ENCODE measurements at places on chromosomes 7 and 10. TPM values are rescaled to one million over a fixed set of nuclear protein-coding genes. Genes with fewer than 3 reads are reported as not detected.

DNA sequence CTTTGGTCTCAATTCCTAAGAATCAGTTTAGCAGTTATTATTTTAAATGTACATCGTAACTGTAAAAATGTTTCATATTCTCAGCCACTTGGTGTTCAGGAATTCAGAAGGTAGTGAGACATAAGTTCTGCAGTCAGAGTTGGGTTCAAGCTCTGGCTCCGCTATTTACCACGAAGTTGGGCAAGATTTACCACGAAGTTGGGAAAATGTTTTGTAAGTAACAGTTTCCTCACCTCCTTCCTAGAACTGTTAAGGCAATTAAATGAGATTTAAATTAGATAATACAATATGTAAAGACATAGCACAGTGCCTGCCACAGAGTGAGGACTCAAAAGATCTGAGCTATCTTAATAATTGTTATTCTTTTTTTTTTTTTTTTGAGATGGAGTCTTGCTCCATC lies 16.3 kb upstream of the ABLIM1 start:
- H3K27me3 ChIP-seq: no peaks in the 10 kb centered on the region
- no peaks in the 10 kb centered on the region for H3K36me3 ChIP-seq
- no peaks in the 10 kb centered on the region for H3K4me1 ChIP-seq
- no peak overlapping the region for H3K4me3 ChIP-seq

GRCh38 chr7:148975896-148976295 lies 52.4 kb downstream of the PDIA4 start:
- no peak overlapping the region for H3K27ac ChIP-seq
- no peak overlapping the region for H3K4me3 ChIP-seq
- no peak for DNase-seq
- no peaks in the 10 kb centered on the region for H3K4me1 ChIP-seq
- no peaks in the 10 kb centered on the region for H3K36me3 ChIP-seq
- no peaks in the 10 kb centered on the region for H3K27me3 ChIP-seq

DNA sequence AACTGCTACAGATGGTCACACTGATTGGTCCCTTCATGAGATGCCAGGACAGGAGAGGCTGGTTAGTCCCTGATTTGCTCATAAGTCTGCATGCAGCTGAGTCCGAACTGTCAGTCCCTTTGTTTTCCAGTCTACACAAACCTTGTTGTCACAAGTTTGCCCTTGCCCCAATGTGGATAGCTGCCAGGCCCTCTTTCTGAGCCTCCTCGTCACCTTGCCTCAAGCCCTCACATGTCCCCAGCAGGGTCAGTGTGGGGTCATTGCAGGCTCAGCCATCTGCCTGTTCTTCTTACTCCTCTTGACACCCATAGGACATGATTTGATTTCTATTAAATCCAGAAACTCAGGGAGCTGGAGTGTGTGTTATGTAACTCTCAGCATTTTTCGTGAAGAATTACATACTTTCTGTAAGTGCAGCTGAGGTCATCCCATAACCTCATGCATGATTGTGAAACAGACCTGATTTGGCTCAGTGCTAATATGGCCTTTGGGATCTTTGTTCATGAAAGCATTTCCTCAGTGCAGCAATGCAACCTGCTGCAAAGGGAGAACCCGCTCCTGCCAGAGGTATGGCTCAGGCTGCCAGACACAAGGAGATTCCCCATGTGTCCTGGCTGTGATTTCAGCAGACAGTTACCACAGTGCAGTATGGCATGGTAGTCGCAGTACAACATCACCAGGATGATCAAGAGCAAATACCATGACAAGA lies 70.0 kb upstream of the ZMIZ2 start:
- DNase-seq: peak; percentile 66
- H3K27ac ChIP-seq: peak overlapping the region; percentile 33
- no peak overlapping the region for H3K4me3 ChIP-seq
- no peaks in the 10 kb centered on the region for H3K27me3 ChIP-seq
- H3K36me3 ChIP-seq: peaks cover 13% of the 10 kb centered on the region

DNA sequence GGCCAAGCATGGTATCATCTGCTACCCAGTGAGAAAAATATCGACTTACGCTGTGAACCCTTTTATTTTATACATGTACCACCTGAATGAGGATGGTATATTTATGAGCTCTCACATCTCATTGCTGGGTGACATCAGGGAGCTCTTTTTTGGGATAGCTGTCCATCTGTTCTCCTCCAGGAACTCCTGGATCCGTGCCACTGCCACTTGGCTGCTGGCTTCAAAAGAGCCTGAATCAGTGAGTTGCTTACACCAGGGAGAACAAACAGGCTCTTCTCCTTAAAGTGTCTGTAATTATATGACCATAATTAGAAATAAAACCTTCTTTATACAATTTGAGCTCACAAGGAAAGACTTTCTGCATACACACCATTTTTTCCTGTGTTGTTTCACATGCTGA lies 106.2 kb downstream of the KAT6B start:
- no peaks in the 10 kb centered on the region for H3K27me3 ChIP-seq
- H3K36me3 ChIP-seq: no peaks in the 10 kb centered on the region
- no peak overlapping the region for H3K4me3 ChIP-seq
- H3K27ac ChIP-seq: no peak overlapping the region

- H3K4me3 ChIP-seq: peak overlapping the region; percentile 88
- peaks cover 8% of the 10 kb centered on the region for H3K4me1 ChIP-seq
- H3K27ac ChIP-seq: peak overlapping the region; percentile 98
- peaks cover 12% of the 10 kb centered on the region for H3K36me3 ChIP-seq
- no peaks in the 10 kb centered on the region for H3K27me3 ChIP-seq
Measured at GRCh38 chr7:143379611-143380259, 1.4 kb upstream of the ZYX start.

DNA sequence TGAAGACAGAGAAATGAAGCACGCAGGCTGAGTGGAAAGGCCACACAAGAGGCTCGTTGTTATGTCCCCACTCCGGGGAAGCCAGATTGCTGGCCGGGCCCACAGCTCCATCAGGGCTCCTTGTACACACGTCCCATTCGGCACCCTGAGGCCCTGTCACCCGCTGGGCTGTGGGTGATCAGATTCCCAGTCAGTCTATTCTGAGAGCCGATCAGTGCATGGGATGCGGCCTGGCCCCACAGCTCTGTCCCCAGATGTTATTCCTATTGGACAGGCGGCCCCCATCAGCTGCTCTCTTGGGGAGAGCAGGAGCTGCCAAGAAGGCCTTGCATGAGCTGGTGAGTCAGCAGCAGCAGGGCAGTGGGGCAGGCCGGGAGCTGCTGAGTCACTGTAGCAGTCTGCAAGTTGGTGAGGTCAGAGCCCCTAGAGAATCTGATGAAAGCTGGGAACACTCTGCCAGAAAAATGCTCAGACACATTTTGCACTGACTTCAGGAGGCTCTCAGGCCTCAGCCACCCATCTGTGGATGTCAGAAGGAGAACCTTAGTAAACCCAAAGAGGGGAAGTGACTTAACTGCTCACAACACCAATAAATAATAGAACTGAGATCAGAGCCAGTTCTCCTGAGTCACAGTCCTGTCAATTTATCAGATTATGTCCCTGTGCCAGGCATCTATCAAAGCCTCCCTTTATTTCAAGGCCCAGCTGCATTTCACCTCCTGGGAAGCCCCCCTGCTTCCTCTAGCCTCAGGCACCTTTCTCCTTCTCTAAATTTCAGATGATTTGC lies 9.4 kb upstream of the PSAP start:
- DNase-seq: peak; percentile 100
- no peak overlapping the region for H3K4me3 ChIP-seq
- peak overlapping the region; percentile 95 for H3K27ac ChIP-seq
- H3K36me3 ChIP-seq: no peaks in the 10 kb centered on the region

DNA sequence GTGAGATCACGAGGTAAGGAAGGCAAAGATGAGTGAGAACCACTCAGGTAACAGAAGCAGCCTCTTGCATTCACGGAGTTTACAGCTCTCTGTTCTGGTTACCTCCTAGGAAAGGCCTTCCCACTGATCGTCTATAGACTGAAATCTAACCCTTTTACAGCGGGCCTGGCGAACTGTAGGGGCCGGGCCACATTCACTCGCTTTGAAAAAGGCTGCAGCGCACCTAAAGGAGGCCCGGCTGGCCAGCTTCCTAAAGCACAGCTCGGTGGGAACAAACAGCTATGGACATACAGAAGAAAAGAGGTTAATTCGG lies 565 bp downstream of the ATP5MK start:
- H3K4me1 ChIP-seq: no peaks in the 10 kb centered on the region
- DNase-seq: peak; percentile 19
- H3K4me3 ChIP-seq: peak overlapping the region; percentile 96
- peaks cover 3% of the 10 kb centered on the region for H3K36me3 ChIP-seq

DNA sequence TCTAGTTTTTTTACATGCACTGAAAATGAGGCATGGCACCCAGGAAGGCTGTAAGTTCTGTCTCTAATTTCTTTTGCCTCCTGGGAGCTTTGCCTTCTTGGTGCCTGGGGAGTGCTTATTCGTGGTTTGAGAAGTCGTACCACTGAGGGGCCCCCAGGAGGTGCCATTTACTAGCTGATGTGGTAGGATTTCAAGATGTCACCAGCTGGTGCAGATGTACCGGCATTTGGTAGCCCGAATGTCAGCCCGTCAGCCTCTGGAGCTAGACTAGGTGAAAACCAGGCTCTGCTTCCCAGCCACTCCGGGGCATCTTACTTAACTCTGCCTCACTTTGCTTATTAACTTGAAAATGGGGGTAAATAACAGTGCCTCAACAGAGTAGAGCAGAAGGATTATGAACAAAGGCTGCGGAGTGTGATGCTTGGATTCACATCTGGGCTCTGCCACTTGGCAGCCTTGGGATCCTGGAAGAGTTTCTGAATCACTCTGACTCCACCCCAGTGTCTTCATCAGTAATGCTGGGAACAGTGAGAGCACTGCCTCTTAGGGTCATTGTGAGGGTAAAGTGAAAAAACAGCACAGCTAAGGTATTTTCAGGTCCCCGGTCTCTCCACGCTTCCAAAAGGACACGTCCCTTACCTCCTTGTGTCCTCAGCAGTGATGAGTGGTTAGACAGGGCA lies 31.4 kb upstream of the BTBD16 start:
- no peak overlapping the region for H3K27ac ChIP-seq
- DNase-seq: peak; percentile 74
- H3K4me1 ChIP-seq: no peaks in the 10 kb centered on the region
- H3K4me3 ChIP-seq: no peak overlapping the region
- no peaks in the 10 kb centered on the region for H3K27me3 ChIP-seq

DNA sequence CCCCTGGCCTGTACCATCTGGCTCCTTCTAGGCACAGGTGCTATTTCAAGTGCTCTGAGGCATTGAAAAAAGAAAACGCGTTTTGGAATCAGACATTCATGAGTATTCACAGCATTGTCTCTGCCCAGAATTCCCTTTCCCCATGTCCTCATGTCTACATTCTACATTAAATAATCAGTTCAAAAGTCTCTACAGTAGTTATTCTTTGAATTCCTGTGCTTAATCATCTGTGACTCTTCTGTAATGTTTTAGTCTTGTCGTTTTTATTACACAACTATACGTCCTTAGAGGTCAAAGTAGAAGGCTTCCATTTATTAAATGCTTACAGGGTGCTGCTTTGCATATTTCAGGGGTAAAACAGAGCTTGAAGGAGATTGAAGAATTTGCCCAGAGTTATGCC lies 95.7 kb downstream of the BICC1 start:
- no peak overlapping the region for H3K4me3 ChIP-seq
- H3K4me1 ChIP-seq: peaks cover 12% of the 10 kb centered on the region
- no peaks in the 10 kb centered on the region for H3K27me3 ChIP-seq
- H3K27ac ChIP-seq: no peak overlapping the region
- H3K36me3 ChIP-seq: no peaks in the 10 kb centered on the region

DNA sequence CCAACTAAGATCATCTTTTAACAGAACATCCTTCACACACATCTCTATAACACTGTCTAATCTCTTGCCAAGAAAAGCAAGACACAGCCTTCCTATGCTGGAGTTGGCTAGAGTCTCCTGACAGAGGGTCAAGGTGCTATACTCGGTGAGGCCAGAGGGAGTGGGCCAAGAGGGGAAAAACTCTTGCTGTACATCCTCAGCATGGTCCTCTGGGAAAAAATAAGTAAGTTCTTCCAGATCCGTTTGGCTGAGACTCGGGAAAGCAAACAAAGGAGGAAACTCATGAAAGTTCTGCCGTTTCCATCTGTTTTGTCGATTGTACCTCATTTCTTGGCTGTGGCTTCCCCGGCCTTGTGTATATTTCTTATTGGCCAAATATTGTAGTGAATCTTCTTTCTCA lies 33.9 kb downstream of the VWDE start:
- H3K4me3 ChIP-seq: no peak overlapping the region
- no peaks in the 10 kb centered on the region for H3K36me3 ChIP-seq
- no peaks in the 10 kb centered on the region for H3K4me1 ChIP-seq

- H3K27ac ChIP-seq: no peak overlapping the region
- H3K4me3 ChIP-seq: no peak overlapping the region
- H3K4me1 ChIP-seq: no peaks in the 10 kb centered on the region
- no peaks in the 10 kb centered on the region for H3K27me3 ChIP-seq
- no peak for DNase-seq
- no peaks in the 10 kb centered on the region for H3K36me3 ChIP-seq
Measured at GRCh38 chr10:104941662-104942061, 300.6 kb downstream of the SORCS3 start.

DNA sequence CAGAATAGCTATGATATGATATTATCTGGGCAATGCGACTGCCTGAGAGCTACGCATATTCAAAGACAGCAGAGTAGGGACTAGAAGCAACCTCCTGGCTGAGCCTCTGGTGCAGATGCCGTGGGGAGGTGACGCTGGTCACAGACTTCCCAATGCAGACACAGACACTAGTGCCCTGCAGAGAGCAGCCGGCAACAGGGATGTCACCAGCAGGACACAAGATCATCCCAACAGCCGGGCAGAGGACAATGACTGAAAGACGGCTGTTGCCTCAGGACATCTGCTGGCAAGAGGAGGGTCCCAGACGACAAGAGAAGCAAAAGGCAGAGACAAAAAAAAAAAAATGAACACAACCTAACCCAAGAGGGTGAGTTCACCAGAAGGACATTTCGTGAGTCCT lies 104.6 kb downstream of the CALN1 start:
- H3K4me1 ChIP-seq: no peaks in the 10 kb centered on the region
- no peak overlapping the region for H3K4me3 ChIP-seq
- H3K27me3 ChIP-seq: no peaks in the 10 kb centered on the region

- H3K27me3 ChIP-seq: no peaks in the 10 kb centered on the region
- H3K27ac ChIP-seq: no peak overlapping the region
- H3K4me1 ChIP-seq: no peaks in the 10 kb centered on the region
- H3K4me3 ChIP-seq: no peak overlapping the region
- DNase-seq: no peak
Measured at GRCh38 chr7:25759286-25759685, 392.7 kb upstream of the NFE2L3 start.

DNA sequence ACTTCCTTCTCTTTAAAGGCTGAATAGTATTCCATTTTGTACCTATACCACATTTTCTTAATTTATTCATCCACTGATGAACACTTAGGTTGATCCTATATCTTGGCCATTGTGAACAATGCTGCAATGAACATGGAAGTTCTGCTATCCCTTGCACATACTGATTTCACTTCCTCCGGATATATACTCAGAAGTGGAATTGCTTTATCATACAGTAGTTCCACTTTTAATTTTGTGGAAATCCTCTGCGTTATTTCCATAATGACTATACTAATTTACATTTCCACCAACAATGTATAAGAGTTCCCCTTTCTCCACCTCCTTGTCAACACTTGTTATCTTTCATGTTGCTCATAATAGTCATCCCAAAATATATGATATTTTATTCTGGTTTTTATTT lies 312.6 kb downstream of the PLXDC2 start:
- no peaks in the 10 kb centered on the region for H3K36me3 ChIP-seq
- no peaks in the 10 kb centered on the region for H3K4me1 ChIP-seq
- DNase-seq: no peak
- H3K27ac ChIP-seq: no peak overlapping the region

The CYP2C19 gene
- polyA plus RNA-seq: not detected

The VENTX gene
- not detected for polyA plus RNA-seq

The ITIH5 gene
- polyA plus RNA-seq: 0.22 TPM

The PGAM2 gene
- polyA plus RNA-seq: not detected

The SPOCK2 gene
- polyA plus RNA-seq: 0.06 TPM

The GFRA1 gene
- 6.1 TPM for polyA plus RNA-seq
